AML-193 (cell line): ENCODE measurements at places on chromosomes 11 and 22.
A peak's percentile ranks its signal among the peaks of the same experiment; 100 is the strongest.

- no peak for DNase-seq
Observed at GRCh38 chr11:107719557-107720302, 7.9 kb upstream of the SLN start.

DNA sequence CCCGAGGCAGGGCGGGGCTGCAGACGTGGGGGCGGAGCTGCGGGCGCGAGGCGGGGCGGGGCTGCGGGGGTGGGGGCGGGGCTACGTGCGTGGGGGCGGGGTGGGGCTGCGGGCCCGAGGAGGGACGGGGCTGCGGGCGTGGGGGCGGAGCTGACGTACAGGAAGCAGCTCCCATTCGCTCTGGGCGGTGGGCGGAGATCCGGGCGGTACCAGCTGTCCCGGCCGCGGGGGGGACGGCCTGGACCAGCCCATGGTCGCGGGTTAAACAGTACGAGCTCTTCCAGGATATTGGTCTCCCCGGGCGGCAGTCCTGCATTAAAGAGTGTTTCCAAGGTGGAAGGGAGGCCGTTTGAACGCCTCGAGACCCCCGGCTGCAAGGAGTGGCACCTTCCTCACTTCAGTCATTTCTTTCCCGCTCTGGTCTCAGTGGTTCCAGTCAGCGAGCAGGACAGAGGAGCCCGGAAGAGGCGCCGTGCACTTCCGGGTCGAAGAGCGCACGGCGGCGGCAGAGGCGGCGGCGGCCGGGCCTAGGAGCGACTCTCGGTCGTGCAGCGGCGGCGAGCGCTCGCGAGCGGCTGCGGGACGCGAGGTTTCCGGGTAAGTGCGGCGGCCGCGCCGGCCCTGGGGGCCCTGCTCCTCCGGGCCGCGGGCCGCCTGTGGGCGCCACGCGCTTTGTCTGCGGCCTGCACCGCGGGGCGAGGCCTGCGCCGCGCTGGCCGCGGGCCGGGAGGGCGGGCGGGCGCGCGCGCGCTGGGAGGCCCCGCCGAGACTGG lies at the start of gene PHRF1:
Gene PHRF1 (plus strand): TSS at position 475 of the 773 bp plus-strand sequence. CDS start 5,043 bp downstream, outside the sequence.
- peak; percentile 88 for DNase-seq

- no peak for DNase-seq
Observed at GRCh38 chr11:63805844-63806415, 7.3 kb upstream of the SPINDOC start.

DNA sequence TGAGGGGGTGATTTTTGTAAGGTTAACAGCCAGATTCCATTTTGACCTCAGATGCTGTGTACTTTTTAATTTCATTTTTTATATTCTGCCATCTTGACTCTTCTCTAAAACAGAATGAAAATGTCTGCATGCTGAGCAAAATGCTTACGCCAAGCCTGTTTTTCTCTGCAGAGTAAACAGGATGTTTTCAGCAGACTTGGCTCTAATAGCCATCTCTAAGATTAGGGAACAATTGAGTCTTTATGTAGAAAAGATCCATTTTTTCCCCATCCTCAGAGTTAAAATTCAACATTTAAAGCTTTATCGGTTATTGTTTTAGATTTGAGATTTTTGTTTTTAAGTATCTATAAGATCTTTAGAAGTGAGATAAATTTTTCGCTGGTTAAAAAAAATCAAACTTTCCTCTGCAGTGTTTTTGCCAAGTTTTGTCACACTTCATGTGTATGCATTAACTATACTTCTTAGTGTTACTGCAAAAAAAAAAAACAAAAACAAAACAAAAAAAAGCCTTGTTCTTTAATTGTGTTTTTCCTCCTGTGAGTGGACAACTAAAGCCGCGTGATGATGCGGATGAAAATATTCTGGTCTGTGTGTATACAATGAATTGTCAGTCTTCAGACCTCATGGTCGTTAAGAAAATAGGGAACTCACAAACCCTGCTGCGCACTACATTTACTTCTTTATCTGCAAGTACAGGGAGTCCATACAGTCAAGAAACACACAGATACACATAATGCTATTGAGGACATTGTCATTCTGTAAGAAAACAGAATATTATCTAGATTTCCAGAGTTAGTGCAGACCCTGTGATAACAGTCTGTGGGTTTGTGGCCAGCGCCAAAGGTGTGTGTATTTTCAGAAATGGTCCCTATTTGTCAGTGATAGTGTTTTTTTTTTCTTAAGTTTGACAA lies 17.5 kb upstream of the ADSL start:
- DNase-seq: no peak

GRCh38 chr11:95791709-95792033 lies 1.4 kb downstream of the CEP57 start:
- no peak for DNase-seq

DNA sequence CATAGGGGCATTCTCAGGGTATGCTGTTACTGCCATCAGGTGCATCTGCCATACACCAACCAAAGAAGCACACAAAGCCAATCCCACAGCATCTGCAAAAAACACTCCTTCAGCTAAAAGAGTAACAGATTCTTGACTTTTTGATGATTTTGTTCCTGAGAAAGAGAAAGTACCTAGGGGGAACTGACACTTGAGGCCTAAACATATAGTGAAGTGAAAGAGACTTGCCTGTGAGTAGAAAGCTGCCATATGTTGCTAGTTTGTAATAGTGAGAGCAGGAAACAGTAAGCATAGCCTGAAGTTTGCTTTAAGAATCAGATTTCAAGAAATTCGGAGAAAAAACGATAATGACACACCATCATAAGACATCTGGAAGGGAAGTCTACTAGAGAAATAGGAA lies 97.9 kb upstream of the CTSC start:
- no peak for DNase-seq

- DNase-seq: no peak
Observed at GRCh38 chr11:113286509-113287497, 27.6 kb upstream of the TTC12 start.
